ENCODE measurements at places on chromosomes 12 and 14.

GRCh38 chr14:72643317-72643801, 250.5 kb downstream of the DPF3 start:
- peak; percentile 29 for DNase-seq

DNA sequence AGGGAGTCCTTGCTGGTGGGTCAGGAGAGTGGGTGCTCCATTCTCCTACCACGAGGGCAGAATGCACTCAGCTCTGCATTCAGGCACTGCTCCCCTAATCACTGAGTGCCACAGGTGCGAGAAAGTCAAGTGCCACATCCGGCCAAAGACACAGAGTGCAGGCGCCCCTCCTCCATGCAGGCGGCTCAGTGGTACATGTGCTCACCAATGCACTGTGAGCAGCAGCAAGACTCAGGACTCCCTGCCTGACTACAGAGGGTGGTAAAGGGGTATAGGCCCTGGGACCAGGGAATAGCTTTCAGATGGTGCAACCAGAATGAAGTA, 32.9 kb downstream of the ZFYVE21 start:
- no peak for DNase-seq

- no peak for DNase-seq
Measured at GRCh38 chr12:19483727-19484126, 44.4 kb downstream of the AEBP2 start.

- DNase-seq: peak; percentile 5
Measured at GRCh38 chr12:115337693-115338543, 653.9 kb upstream of the TBX3 start.

- DNase-seq: no peak
Measured at GRCh38 chr12:116673681-116674111, 64.2 kb downstream of the SPRING1 start.

Data from pons (tissue), 1 donor.